ENCODE measurements at places on chromosomes 2 and 18. TPM values are rescaled to one million over a fixed set of nuclear protein-coding genes. Genes with fewer than 3 reads are reported as not detected.

The PRSS56 gene
- polyA plus RNA-seq = 0.02 TPM

The POTEJ gene
- 0.19 TPM for polyA plus RNA-seq

The WNT10A gene
- 0.05 TPM for polyA plus RNA-seq

GRCh38 chr2:68158134-68158447 is 403 bp downstream of the PNO1 start:
- DNase-seq = no peak

- no peak for DNase-seq
Observed at GRCh38 chr2:108918156-108918874, 70.7 kb downstream of the EDAR start.

DNA sequence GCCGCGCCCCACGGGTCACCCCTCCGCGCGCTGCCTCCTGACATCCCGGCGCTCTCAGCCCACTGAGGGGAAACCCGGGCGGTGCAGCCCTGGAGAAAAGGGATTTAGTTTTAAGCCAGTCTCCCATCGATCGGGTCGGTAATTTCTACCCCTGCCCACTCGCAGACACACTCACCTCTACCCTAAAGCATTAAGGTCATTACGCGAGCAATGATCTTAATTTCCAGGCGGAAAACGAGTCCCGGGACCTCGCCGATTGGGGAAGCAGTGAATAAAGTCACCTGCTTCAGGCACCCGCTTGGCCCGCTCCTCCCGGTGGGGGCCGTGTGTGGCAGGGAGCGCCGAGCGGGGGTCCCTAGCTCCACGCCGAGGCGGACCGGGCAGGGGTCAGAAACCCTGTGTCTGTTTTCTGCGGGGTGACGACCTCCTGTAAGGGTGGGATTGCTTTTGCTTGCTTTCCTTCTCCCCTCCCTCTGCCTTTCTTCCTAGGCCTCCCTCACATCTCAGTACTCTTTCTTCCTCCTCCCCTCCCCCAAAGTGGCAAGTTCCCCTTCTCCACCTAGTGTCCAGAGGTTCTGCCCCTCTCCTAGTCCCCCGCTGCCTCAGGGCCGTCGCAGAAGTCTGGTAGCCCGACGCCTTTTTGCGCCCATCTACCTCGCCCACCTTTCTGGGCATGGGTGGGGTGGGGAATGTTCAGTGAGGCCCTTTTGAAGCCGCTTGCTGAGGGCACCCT is 142.6 kb downstream of the MEIS1 start:
- peak; percentile 57 for DNase-seq

DNA sequence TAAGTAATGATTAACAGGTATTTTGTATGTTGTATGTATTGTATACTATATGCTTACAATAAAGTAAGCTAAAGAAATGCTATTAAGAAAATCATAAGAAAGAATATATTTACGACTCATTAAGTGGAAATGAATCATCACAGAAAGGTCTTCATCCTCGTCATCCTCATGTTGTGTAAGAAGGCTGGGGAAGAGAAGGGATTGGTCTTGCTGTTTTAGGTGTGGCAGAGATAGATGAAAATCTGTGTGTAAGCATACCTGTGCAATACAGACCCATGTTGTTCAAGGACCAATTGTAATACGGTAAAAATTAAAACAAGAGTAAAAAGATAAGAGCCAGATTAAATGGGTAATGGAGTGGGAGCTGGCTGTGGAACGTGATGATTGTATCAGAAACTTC is 16.6 kb downstream of the SLC35F5 start:
- no peak for DNase-seq

- DNase-seq = no peak
Observed at GRCh38 chr2:62706721-62707521, 1.4 kb downstream of the EHBP1 start.

- peak; percentile 84 for DNase-seq
Observed at GRCh38 chr18:24112874-24113615, 25.8 kb upstream of the CABYR start.

GRCh38 chr2:200614249-200614648 is 28.4 kb downstream of the AOX1 start:
- no peak for DNase-seq

DNA sequence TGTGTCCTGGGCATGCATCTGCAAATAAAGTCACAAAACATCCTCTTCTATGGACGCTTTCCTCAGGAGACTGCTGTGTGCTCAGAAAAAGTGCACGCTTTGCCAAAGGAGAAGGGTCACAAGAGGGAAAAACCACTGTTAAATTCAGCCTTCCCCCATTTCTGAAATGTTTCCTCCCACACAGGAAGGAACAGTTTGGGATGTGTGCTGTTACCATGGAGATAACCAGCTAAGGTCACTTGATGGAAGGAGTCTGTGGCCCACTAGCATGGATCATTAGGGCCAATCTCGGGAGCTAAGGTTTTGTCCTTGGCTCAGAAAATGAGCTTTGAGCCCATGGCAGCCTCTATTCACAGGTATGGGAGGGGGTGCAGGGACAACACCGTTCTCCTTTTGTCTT is 5.6 kb downstream of the KCNE4 start:
- DNase-seq = no peak

DNA sequence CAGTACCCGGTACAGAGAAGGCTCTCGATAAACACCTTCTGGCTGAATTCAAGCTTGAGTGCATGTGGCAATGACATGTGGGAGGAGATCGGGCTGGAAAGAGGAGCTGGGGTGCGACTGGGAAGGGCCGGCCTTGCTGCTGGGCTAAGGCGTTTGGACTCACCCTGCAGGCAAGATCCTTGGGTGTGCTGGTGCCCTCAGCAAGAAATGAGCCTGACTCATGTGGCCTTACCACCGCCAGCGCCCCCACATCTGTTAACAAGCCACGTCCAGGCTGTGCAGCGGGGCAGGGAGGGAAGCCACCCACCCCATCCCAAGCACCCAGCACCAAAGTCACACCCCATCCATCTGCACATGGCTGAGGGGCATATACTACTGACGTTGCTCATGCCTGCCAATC is 1.3 kb downstream of the HS1BP3 start:
- no peak for DNase-seq

DNA sequence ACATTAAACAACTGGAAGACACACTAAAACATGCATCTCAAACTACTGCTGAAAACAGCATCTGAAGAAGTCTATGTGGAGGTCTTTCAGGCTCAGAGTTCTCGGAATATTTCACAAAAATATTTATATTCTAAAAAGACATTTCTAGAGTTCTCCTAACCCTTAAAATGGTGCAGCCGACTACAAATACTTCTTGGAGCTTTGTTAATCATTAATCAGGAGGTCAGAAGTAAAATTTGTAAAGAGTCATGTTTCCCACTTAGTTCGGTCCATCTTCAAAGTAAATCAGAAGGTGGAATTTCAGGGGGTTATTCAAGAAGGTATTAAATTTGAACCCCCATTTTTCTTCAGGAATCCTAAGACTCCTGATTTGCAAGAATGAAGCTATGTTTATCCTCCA is 72.7 kb downstream of the FAM228A start:
- no peak for DNase-seq

- no peak for DNase-seq
Observed at GRCh38 chr18:46362533-46362932, 258.3 kb downstream of the HAUS1 start.

GRCh38 chr18:32480581-32480980 is 9.9 kb upstream of the GAREM1 start:
- DNase-seq = no peak

Data from pancreas (tissue), 10 donors.